ENCODE measurements at places on chromosomes 12 and 14.

- H3K27me3 ChIP-seq = no peaks in the 10 kb centered on the region
- peaks cover 2% of the 10 kb centered on the region for H3K4me1 ChIP-seq
- H3K27ac ChIP-seq = no peak overlapping the region
These were observed 14.1 kb upstream of the TMEM119 start for GRCh38 chr12:108611884-108612415.

DNA sequence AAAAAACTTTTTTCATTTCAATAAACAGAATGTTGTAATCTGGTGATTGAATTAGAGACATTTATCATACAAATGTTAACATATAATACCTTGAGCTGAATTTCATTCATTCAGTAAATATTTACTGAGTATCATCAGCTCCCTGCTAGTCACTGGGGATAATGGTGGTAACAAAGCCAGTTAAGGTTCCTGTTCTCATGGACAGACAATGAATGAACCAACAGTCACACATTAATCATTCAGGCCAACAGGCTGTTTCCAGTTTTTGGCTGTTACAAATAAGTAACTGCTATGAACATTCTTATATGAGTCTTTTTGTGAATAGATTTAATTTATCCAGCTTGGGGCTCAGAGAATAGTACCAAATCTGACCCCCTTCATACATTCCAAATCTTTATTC lies 13.5 kb downstream of the EXD2 start:
- H3K27me3 ChIP-seq = no peaks in the 10 kb centered on the region
- H3K27ac ChIP-seq = no peak overlapping the region
- no peaks in the 10 kb centered on the region for H3K4me1 ChIP-seq
- no peak overlapping the region for H3K4me3 ChIP-seq

DNA sequence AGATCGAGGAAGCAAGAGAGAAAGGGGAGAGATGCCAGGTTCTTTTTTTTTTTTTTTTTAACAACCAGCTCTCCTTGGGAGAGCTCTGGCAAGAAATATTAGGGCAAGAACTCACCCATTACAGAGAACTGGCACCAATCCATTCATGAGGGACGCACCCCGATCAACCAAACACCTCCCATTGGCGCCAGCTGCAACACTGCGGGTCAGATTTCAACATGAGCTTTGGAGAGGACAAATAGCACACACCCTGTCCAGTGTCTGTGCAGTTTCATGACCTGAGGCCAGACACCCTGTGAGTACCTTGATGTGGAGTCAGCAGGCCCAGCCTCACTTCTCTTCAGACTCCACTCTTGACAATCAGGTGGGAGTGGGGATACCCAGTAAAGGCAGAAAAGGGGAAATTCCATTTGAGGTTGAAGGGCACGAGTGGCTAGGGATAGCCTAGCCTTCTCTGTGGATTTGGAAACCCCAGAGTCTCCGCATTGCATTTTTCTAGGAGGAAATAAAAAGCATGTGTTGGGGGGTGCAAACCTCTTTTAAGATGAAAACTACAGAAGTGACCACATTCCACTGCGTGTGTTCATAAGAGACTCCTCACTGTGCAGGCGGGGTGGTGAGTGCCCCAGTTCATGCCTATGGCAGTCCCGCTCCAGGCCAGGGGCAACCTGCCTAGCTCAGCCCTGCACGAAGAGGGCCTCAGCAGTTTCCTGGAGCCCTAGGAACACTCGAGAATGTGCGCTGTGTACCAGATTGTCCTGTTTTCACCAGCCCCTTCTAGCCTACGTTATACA lies 42.4 kb upstream of the GPATCH2L start:
- H3K27ac ChIP-seq = no peak overlapping the region
- no peak for DNase-seq
- no peaks in the 10 kb centered on the region for H3K27me3 ChIP-seq

GRCh38 chr12:623172-623864 lies 39.9 kb downstream of the NINJ2 start:
- no peaks in the 10 kb centered on the region for H3K27me3 ChIP-seq
- no peak overlapping the region for H3K27ac ChIP-seq
- no peak for DNase-seq

- H3K27me3 ChIP-seq = no peaks in the 10 kb centered on the region
- no peaks in the 10 kb centered on the region for H3K36me3 ChIP-seq
- no peak for DNase-seq
- no peak overlapping the region for H3K4me3 ChIP-seq
- H3K27ac ChIP-seq = no peak overlapping the region
These were observed 39.8 kb downstream of the IFNG start for GRCh38 chr12:68119724-68120211.

DNA sequence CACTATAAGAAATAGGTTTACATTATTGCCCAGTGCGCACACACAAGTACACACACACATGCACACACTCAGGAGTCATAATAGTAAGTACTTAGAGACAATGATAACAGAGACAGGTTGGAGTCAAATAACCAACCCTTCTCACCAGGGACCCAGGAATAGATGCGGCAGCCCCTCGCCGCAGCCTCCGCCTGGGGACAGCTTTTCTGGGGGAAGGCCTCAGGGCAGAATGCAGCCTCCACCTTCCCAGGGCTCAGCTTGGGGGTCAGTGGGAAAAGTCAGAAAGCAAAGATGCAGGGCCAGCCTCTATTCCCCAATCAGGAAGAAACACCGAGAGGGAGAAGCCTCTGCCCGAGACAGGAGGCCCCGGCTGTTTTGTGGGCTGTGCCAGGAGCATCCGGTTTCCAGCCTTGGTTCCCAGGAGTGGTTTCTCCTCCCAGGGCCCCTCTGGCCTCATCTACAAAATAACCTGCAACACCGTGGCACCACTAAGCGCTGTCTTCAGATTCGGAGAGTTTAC lies 23.4 kb upstream of the EIF5 start:
- no peaks in the 10 kb centered on the region for H3K4me1 ChIP-seq
- no peak overlapping the region for H3K4me3 ChIP-seq
- H3K36me3 ChIP-seq = no peaks in the 10 kb centered on the region
- DNase-seq = no peak

- H3K4me3 ChIP-seq = no peak overlapping the region
- H3K4me1 ChIP-seq = peaks cover 5% of the 10 kb centered on the region
- no peaks in the 10 kb centered on the region for H3K27me3 ChIP-seq
- DNase-seq = no peak
- no peak overlapping the region for H3K27ac ChIP-seq
These were observed 187.2 kb downstream of the SYNE2 start for GRCh38 chr14:64040044-64040443.

DNA sequence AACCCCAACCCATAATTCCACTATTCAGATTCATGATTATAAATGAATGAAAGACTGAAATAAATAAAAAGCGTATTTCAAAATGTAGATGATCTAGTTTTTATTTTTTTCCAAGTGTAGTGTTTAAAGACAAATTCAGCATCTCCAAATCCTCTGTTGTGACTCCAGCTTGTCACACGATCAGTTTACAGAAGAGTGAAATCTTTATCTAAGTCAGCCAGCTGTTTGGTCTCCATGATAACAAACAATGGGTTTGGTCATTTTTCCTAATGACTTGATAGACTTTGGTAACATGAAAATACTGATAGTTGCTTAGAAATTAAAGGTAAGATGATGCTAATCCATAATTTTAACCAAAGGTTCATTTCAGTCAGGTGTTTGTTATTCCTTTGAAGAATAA lies 114.5 kb upstream of the RASSF8 start:
- H3K4me1 ChIP-seq = no peaks in the 10 kb centered on the region
- H3K36me3 ChIP-seq = no peaks in the 10 kb centered on the region
- no peaks in the 10 kb centered on the region for H3K27me3 ChIP-seq
- no peak overlapping the region for H3K27ac ChIP-seq

DNA sequence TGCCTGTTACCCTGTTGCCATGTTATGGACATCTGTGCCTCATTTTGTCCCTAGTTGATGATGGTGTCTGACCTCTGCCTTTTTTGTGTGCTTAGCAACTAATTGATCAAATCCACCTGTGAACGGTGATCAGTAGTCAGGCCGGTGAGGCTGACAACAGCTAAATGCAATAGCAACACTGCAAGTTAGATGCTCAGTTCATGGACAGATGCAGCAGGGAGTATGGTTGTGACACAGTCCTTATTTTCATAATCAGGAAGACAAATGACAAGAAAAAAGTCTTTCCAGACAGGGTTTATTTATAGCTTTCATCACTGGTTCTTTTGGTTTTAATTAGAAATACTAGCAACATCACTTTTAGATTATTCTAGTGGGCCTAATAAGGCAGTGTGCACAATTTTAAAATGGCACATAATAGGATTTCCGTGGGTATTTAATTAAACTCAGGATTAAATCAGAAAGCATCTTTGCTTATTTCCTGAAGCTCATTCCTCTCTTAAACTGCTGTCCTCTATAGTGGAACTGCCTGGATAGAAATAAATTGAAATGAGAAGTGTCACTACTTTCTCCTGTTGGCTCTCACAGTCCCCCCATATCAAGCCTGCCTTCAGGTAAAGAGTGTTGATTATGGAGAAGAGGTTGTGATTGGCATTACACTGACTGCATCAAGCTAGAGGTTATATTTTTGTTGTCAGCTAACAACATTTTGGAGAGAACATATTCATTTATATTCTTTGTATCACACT lies 281.1 kb upstream of the NAV3 start:
- no peaks in the 10 kb centered on the region for H3K27me3 ChIP-seq
- H3K36me3 ChIP-seq = no peaks in the 10 kb centered on the region
- H3K4me3 ChIP-seq = no peak overlapping the region
- H3K4me1 ChIP-seq = no peaks in the 10 kb centered on the region
- no peak overlapping the region for H3K27ac ChIP-seq

DNA sequence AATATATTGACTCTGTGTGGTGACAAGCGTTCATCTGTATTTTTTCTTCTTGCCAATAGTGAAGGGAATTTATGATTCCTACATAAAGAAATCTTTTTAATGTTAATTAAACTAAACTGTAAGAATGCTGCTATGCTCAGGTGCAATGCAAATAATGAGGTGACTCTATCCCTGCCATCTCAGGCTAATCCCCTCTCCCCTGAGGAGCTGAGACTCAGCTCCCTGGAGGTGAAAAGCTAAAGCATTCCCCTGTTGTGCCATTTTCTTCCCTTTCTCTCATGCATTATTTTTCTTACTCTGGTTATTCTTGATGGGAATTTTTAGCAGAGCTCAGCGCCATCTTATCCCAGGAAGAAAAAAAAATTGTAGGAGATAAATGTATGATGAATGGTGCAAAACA lies 113.9 kb upstream of the FGD4 start:
- H3K4me1 ChIP-seq = no peaks in the 10 kb centered on the region
- no peaks in the 10 kb centered on the region for H3K27me3 ChIP-seq
- H3K27ac ChIP-seq = no peak overlapping the region
- H3K36me3 ChIP-seq = no peaks in the 10 kb centered on the region

DNA sequence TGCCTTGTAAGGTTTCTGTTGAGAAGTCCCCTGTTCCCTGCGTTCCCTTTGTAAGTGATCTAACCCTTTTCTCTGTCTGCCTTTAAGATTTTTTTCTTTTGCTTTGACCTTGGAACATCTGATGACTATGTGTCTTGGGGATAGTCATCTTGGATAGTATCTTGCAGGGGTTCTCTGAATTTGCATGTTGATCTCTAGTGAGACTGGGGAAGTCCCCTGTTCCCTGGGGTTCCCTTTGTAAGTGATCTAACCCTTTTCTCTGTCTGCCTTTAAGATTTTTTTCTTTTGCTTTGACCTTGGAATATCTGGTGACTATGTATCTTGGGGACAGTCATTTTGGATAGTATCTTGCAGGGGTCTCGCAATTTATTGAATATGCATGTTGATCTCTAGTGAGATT lies 38.2 kb upstream of the TMX1 start:
- H3K27me3 ChIP-seq = no peaks in the 10 kb centered on the region
- H3K4me3 ChIP-seq = no peak overlapping the region
- no peak overlapping the region for H3K27ac ChIP-seq
- DNase-seq = no peak

DNA sequence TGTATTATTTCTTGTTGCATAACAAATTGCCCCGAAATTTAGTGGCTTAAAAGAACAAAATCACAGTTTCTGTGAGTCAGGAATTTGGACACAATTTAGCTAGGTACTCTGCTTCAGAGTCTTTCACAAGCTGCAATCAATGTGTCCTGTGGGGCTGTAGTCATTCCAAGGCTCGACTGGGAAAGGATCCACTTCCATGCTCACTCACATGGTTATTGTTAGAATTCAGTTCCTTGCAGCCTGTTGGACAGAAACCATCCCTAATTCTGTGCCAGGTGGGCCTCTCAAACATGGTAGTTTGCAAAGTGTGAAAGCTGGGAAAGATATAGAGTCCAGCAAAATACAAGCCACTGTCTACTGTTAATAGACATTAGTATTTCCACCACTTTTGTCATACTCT lies 59.7 kb upstream of the ARID2 start:
- H3K4me1 ChIP-seq = no peaks in the 10 kb centered on the region

GRCh38 chr12:105860561-105861207 lies 278.1 kb downstream of the NUAK1 start:
- no peaks in the 10 kb centered on the region for H3K27me3 ChIP-seq
- no peak for DNase-seq
- no peak overlapping the region for H3K4me3 ChIP-seq
- H3K36me3 ChIP-seq = no peaks in the 10 kb centered on the region
- no peak overlapping the region for H3K27ac ChIP-seq
- H3K4me1 ChIP-seq = peaks cover 7% of the 10 kb centered on the region

DNA sequence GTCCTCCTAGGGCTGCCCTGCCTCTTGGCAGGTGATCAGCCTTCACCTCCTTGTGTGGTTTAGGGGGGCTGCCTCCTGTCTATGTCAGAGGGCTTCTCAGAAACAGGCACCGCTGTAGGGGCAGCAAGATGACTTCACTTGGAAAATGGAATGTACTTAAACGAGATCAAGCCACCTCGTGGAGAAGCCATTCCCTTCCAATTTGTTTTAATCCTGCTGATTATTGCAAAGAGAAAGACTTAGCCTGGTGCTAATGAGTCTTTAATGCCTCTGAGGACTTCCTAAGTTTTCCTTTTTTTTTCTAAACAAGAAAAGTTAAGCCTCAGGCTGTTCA lies 62.3 kb upstream of the RFLNA start:
- no peak overlapping the region for H3K27ac ChIP-seq
- H3K36me3 ChIP-seq = no peaks in the 10 kb centered on the region
- H3K27me3 ChIP-seq = no peaks in the 10 kb centered on the region
- no peak for DNase-seq

DNA sequence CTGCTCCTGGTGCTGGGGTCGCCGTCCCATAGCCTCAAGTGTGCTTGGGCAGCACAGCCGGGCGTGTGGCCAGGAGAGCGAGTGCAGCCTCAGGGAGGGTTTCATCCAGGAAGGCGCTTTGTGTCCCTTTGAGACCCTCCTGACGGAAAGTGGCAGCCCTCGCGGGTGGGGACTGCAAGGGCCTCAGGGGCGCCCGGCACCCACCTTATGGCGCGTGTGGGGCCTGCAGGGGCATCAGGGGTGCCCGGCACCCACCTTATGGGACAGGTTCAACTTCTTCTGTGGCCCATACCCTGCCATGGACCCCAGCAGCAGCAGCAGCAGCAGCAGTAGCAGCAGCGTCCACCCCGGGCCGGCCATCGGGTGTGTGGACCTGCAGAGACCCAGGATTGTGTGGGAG lies 4.5 kb downstream of the LRCOL1 start:
- H3K36me3 ChIP-seq = no peaks in the 10 kb centered on the region
- no peak overlapping the region for H3K4me3 ChIP-seq
- no peak overlapping the region for H3K27ac ChIP-seq
- DNase-seq = no peak

All from ascending aorta (tissue), 2 donors.